ENCODE measurements at places on chromosomes 1 and 21.
A peak's percentile ranks its signal among the peaks of the same experiment; 100 is the strongest.

- DNase-seq = peak; percentile 90
Measured at GRCh38 chr1:165631342-165632151, 513 bp downstream of the MGST3 start.

DNA sequence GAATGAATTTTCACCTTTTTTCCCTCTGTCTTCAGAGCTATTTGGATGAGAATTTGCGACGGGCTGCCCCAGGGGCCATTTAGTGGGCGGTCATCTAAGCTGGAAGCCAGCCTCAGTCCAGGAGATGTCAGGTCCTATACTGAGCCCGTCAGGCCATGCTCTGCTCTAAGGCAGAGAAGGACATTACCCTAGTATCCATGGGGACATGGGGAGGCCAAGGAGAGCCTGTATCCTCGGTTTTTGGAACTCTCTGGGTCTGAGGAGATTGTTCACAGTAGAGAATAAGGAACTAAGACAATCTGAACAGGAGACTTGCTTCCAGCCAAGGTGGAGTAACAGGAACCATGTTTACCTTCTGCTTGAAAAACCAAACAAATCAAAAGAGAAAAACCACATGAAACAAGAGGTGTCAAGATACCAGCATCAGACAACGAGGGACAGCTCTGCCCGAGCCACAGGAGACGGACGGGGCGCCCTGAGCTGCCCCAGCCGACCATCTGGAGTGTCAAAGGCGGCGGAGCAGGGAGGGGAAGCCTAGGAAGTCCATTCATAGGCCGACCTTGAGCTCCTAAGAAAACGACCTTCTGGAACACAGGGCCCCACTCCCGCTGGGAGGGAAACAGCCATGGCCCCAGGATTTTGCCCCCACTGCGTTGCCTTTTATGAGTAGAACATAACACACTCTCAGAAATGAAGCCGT lies 20.0 kb upstream of the ADARB1 start:
- DNase-seq = no peak

GRCh38 chr1:6868660-6869380 lies 83.6 kb downstream of the CAMTA1 start:
- DNase-seq = no peak

DNA sequence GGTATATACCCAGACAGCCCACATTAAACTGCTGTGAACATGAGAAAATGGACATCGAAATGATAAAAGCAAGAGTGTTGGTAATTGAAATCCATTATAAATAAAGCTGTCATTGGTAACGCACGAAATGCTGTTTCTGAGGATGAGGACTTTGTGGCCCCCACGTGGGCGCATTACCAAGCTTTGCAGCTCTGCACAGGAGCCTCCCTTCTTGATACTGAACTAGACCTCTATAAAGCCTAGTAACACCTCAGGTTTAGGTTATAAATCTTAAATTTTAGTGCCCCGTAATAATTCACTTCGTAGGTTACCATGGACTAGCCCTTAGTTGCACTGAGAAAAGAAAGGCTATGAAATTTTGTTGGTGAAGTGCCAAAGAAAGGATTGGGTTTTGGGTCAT lies 45.4 kb downstream of the ADARB1 start:
- DNase-seq = no peak

- DNase-seq = peak; percentile 64
Measured at GRCh38 chr1:65002508-65003315, 36.4 kb upstream of the JAK1 start.

- peak; percentile 70 for DNase-seq
Measured at GRCh38 chr1:115771847-115772457, 3.4 kb upstream of the CASQ2 start.

DNA sequence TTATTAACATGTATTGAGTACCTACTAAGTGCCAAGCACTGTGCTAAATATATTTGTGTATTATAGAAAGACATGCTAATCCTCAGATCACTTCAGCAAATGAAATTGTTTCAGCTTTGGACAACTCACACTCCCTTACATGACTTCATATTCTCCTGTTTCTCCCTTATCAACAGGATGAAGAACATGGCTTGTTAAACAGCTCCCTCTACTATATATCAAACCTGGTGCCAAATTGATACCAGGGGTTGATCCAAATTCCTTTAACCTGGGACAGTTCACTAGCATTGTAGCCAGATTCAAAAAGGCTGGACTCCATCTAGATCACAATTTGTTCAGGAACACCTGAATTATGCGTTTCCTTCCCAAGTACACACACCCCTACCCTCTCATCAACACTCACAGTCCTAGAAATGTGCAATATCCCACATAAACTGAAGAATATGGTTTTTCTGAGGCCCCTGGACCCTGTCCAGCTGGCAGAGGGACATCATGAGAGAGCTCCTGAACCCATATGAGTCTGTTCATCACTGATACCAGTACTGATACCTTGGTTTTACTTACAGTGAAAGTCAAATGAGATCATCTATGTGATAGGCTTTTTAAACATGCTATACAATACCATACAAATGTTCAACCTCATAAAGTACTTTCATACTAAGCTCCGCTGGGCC lies 47.0 kb upstream of the PALMD start:
- DNase-seq = peak; percentile 14

GRCh38 chr1:192088496-192088895 lies 69.8 kb upstream of the RGS18 start:
- DNase-seq = no peak

- DNase-seq = no peak
Measured at GRCh38 chr1:193110246-193110645, 5.0 kb upstream of the GLRX2 start.

DNA sequence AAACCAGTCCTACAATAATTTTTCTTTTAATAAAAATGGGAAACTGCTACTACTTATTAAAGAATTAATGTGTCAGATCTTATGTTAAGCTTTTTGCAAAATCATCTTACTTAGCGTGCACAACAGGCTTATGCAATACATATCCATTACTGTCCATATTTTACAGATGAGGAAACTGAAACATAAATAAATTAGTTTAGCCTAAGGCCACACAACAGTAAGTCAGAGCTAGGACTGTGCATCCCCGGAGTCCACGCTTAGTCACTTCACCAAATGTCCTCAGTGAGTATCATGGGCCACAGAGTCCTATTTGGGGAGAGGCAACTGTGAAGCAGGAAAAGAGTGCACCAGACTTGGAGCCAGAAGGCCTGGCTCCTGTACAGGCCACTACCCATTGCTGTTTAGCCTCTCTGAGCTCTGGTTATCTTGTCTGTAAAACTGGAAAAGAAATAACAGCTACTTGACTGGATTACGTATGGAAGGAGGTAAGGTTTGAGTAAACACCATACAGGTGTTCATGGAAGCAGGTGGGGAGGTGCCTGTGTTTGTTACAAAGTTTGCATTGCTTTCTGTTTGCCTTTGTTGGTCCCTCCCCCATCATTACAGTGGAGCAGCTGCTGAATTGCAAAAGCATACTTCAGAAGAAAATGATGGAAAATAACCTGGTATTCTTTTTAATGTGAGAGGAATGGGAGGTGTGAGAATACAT lies 192.8 kb downstream of the FCRL5 start:
- DNase-seq = no peak

GRCh38 chr1:167905182-167905581 lies 8.8 kb downstream of the ADCY10 start:
- no peak for DNase-seq

DNA sequence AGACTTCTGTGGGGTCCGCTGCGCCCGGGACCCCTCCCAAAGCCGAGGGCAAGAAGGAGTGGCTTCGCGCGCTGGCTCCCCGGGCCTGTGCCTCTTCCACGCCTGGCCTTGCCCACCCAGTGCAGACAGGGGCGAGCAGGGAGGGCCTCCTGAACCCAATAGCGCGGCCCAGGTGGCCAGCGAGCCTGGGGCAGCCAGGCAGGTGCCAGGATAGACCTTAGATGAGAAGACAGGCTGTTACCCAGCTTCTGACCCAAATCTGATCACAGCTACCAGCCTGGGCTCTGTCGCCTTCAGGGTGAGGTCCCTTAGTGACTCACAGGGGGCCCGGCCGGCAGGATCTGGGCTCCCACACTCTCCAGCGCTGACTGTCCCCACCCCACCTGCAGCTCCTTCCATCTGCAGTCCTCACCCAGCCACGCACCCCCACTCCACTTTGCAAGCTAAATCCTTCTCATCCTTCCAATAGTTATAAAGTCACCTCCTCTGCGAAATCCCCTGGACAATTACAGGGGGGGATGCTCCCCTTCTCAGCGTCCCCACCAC lies 9.6 kb downstream of the CLEC20A start:
- no peak for DNase-seq

DNA sequence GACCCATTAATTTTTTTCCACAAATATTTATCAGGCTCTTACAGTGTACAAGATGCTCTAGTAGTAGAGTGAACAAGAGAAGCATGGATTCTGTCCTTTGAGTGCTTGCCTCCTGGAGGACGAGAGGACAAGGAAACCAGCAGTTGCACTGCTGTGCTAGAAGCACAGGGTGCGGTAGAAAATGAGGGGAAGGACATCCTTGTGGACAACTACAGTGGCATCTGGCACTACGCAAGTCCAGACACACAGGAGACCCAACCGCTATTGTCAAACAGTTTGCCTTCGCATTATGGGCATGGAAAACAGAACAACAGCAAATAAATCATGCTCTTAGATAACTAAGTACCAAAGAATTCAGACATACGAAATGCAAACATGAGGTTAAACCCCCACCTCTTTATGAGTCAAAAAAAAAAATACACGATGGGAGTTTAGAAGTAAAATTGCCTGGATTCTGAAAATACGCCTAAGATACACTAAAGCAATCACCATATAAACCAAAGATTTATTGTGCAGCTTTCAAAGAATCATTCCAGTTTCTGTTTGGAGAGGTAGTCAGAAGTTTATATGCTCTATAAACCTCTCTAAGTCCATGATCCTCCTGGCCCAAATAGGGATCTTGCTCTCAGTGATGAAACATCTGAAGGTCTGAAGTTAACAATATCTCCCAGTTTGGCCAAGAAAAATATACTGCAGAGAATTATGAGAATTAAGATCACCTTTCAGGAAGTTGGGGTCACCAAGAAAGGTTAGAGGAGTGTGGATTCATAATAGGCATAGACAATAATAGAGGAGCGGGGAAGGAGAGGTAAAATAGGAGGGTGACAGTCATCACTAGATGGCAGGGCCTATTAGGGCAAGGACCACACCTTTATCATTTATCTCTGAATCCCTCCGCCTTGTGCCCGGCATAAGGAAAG lies 307.8 kb downstream of the NFIA start:
- no peak for DNase-seq

DNA sequence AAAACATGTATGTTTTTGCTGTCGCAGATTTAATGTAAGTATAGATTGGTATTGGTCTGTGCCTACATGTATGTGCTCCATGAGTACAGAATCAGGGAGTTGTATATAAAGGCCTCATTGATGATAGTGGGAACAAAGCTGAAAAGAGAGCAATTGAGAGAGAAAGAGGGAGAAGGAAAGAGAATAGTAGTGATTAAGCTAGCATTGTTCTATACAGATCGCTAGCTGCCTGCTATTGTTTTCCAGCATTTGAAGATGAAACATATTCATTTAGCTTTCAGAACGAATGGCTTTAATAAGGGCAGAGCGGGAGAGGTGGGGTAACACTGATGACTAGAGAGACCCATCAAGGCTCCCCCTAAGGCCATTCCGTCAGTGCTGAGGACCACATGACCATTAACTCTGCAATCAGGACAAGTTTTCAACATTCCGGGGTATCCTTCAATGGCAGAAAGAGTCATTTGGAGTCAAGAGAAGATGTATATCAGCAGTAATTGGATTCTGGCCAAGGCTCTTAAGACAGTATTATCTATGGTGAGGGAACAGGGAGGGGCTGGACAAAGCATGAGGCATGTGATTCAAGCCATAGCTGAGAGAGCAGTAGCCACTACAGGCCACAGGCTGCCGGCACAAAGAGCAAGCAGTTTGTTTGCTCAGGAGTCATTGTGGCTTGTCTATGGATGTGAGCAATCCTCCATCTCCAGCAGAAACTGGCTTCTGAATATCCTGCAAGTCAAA lies 176.5 kb downstream of the PBX1 start:
- DNase-seq = peak; percentile 85

- no peak for DNase-seq
Measured at GRCh38 chr21:40680311-40680710, 166.6 kb downstream of the DSCAM start.

GRCh38 chr1:57799490-57800115 lies 375.7 kb upstream of the DAB1 start:
- DNase-seq = no peak

- DNase-seq = no peak
Measured at GRCh38 chr1:239909898-239910297, 181.8 kb upstream of the FMN2 start.

- no peak for DNase-seq
Measured at GRCh38 chr21:45018131-45019075, 56.0 kb upstream of the ADARB1 start.

GRCh38 chr1:32501865-32502264 lies 37.0 kb downstream of the ZBTB8B start:
- DNase-seq = no peak

DNA sequence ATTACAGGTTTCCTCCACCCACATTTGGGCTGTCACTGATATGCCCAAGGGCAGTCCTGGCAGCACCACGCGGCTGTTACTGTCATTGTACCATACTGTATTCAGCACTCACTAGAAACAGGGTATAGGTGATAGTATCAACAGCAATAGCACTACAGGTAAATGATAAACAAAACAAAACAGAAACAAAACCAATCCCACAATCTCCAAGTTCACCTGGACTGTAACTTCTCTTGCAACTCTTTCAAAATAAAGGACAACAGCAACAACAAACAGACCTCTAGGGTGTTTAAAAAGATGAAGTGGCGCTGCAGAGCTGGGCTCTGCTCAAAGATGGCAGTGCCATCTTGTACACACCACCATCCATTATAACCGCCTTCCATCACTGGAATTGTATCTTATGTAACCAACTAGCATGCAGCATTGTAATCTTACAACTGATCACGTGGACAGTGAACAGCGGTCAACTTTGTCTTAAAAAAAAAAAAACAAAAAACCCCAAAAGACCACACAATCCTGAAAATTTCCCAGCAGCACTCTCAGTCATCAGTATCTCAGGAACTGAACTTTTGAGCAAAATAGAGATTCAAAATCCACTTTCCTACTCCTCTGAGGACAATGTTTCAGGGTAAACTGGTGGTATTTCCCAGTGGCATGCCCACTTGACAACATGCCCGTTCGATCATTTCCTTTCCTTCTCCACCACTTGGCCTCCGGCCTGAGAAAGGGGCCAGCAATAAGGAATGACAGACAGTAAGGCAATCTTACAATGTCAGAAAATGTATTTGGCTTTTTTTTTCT lies 3.8 kb downstream of the IRF2BP2 start:
- DNase-seq = peak; percentile 78

- no peak for DNase-seq
Measured at GRCh38 chr21:26842974-26843932, 2.0 kb downstream of the ADAMTS1 start.

GRCh38 chr1:160376525-160377131 lies 9.8 kb downstream of the NHLH1 start:
- peak; percentile 84 for DNase-seq

GRCh38 chr1:41695118-41695745 lies 210.7 kb upstream of the EDN2 start:
- no peak for DNase-seq

- DNase-seq = no peak
Measured at GRCh38 chr1:13812456-13813397, 112.7 kb downstream of the PRDM2 start.

GRCh38 chr1:103489935-103490334 lies 35.6 kb upstream of the RNPC3 start:
- DNase-seq = no peak

GRCh38 chr1:60984062-60984799 lies 98.1 kb upstream of the NFIA start:
- peak; percentile 16 for DNase-seq

- no peak for DNase-seq
Measured at GRCh38 chr1:30452170-30452569, 271.2 kb downstream of the MATN1 start.
